ENCODE measurements at places on chromosomes 11 and 22. TPM values are rescaled to one million over a fixed set of nuclear protein-coding genes. Genes with fewer than 3 reads are reported as not detected.

The KRTAP5-8 gene
- not detected for total RNA-seq

The CABP4 gene
- 3.3 TPM for total RNA-seq

The IL17RA gene
- 16.5 TPM for total RNA-seq

The OR6A2 gene
- not detected for total RNA-seq

The TTC38 gene
- 582 TPM for total RNA-seq

The LDHAL6A gene
- not detected for total RNA-seq

The CARS1 gene
- 59.9 TPM for total RNA-seq

- no peak for DNase-seq
These were observed 13.3 kb downstream of the FAM118A start for GRCh38 chr22:45322873-45323525.

DNA sequence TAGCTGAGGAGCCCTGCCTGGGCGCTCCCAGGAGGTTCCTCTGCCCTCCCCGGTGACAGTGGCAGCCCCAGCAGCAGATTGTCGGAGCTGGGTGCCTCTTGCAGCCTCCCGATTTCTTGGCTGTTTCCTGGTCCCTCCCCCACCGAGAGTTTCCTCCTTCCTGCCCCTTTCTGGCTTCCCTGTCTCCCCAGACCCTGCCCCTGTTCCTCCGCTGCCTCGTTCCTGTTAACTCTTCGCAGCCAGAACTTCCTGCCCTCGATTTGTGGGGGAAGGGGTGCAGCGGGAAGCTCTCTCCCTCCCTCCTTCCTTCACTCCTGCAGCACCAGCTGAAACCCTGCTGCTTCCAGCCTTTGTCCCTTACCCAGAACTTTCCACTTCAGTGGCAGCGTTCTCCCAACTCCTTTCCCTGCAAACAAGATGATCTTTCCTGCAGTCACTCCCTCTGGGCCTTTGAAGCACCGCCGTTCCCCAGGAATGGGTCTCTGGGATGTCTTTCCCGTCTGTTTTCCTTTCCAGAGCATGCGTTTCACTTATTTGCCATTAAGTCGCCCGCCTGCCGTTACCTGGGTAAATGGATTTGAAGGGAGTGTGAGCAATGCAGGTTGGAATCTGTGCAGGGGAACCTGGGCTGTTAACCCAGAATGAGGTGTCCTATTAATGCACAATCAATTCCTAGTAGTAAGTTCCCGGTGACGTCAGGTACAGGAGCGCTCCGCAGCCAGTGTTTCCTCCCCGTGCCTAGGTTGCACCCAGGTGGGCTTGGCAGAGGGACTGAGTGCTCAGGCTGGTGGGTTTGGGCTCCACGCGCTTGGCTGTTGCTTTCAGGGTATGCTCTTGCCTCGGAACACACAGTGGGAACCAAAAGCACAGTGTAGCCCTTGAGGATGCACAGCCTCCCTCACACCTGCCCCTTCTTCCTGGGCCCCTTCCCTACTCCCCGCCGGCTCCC is 4.3 kb downstream of the GRK2 start:
- peak; percentile 70 for DNase-seq

GRCh38 chr11:61091373-61092279 is 10.7 kb upstream of the CD5 start:
- no peak for DNase-seq

DNA sequence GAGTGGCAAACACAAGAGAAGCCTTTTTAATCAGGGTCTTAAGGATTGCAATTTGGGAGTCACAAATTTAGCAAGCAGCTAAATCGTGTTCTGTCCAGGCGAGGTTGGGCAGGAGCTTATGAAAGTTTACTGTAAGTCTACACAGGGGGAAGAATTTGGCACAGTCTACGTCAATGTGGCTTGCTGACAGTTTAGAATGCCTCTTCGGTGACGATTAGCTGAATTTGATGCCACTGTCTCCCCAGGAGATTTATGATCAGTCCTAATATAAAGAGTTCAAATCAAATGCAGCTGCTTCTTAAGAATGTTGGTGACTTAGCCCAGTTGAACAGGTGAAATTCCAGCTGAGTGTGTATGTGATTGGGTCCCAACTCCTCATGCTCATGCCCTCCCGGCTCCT is 114.1 kb upstream of the CLPB start:
- no peak for DNase-seq

DNA sequence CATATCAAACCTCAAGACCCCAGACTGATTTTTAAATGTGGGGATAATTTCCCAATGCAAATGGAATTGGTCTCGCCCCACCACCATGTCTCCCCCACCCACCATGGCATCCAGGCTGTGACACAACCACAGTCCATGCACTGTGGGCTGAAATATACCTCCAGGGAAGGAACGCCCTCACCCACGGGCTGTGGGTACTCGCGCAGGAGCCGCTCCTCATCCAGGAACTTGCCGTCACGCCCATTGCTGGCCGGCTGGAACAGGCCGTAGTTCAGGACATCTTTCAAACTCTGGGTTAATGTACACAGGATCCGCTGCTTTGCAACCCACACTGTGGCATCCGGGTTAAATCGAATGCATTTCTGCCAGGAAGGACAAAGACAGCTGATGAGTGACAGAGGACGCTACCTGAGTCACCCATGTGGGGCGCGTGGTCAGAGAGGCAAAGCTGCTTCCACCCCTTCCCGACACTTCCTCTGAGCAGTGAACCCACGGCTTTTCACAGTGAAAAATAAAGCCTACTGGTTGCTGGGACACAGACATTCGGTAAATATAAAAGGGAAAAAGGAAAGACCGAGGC is 133.6 kb downstream of the SHANK2 start:
- no peak for DNase-seq

DNA sequence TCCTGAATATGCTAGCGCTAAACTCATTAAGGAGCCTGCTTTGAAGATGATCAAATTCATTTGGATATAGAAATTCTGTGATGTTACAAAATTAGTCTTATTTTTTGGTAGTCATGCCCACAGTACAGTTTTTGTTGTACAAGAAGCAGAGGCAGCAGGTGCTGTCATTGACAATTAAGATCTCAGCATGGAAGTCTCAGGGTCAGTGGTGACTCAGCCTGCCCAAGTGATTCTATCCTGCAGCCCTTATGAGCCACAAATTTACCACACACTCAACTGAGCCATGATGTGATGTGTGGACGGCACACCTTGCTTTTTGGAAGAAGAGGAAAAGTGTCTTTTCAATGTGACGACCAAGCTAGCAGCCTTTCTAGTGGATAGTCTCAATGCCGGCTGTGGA is 153.6 kb upstream of the SORL1-AS1 start:
- no peak for DNase-seq

GRCh38 chr22:36397131-36398093 is 9.6 kb upstream of the MYH9 start:
- no peak for DNase-seq

GRCh38 chr11:35548925-35549561 is 23.6 kb upstream of the PAMR1 start:
- no peak for DNase-seq

- no peak for DNase-seq
These were observed 524 bp downstream of the MTMR2 start for GRCh38 chr11:95923439-95923727.

DNA sequence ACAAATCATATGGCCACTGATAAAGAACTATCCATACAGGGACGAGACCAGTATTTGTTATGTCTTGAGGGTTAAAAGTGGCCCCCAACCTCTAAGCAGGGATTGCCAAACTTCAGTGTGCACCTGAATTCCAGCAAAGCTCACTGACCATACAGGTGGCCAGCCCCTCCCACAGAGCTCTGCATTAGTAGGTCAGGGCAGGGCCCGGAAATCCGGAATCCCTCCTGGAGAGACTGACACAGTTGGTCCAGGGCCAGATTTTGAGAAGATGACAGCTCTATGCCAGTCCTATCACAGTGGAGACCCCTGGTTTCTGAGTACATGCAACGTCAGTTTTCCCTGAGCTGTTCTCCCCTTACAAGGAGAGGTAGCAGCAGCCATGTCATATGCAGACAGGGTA is 20.8 kb downstream of the VPS37C start:
- no peak for DNase-seq

DNA sequence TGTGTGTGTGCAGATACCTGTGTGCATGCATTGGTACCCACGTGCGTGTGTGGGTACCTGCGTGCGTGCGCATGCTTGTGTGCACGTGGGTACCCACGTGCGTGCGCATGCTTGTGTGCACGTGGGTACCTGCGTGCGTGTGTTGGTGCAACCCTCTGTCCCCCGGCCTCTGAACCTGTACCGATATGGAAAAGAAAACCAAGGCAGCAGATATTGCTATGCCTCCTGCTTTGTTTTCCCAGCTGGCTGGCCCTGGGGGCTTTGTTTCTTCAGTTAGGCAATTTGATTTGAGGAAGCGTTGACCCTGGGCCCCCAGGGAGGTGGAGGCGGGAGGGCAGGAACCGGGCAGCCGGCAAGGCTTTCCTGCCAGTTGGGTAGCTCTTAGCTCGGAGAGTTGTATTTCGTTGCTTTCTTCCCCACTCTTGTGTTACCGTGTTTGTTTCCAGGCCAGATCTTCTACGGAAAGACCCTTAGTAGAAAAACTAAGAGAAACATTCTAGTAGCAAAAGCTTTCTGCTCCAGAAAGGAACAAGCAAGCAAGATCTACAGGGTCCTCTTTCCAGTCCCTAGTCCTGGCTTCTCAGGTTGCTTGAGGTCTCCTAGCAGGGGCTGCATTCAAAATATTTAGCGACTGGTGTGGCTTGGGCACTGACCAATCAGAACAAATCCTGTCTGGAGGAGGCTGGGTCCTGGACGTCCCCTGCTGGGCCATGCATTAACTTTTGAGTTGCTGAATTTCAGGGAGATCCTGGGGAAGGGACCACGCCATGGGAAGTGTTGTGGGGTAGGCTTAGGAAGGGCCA is 26.3 kb upstream of the SORL1-AS1 start:
- DNase-seq, result no peak

DNA sequence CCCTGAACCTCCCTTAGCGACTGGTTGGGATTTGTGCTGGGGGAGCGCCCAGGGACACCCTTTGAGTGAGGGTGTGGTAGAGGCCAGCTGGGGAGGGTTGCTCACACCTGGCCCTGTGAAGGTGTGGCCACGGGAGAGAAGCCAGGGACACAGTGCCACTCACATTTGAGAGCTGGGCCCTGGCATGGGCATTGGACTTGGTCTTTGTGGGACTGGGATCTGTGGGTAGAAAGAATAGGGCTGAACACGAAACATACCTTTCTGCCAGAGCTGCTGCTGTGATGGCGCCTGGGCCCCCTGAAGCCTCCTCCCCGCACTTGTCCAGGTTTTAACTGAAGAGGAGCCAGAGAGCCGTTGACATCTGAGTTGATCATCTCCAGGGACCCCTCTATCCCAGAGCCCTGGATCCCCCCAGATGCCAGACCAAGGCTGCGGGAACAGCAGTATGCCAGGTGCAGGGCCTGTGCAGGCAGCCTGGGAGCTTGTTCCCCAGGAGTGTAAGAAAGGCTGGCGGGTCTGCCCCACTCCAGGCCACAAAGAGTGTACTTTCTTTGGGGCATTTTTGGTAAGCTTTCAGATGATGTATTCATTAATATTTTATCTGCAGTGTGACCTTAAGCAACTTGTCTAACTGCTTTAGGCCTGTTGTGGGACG is 284.1 kb downstream of the TBC1D22A start:
- no peak for DNase-seq

DNA sequence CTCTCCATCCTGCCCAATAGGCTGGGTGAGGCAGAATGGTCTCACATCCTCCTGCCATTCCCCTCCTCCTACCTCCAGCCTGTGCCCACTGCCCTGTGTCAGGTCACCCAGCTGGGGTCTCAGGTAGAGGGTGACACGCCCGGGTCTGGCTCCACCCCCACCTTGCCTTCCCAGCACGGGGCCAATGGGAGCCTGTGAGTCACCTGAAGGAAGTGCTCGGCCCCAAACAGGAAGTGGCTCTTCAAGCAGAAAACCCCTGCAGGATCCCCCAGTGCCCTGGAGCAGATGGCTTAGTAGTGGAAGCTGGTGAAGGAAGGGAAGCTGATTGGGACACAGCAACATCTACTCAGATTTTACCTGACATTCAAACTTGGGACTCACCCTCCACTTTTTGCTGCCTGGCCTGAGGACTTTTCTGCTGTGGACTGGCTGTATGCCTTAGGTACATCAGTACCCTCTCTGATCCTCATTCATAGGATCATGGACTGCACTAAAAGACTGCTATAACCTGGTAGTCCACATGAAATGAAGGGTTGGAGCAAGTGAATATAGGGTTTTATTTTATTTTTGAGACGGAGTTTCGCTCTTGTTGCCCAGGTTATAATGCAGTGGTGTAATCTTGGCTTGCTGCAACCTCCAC is 33.4 kb downstream of the GDPD5 start:
- DNase-seq, result peak; percentile 59

DNA sequence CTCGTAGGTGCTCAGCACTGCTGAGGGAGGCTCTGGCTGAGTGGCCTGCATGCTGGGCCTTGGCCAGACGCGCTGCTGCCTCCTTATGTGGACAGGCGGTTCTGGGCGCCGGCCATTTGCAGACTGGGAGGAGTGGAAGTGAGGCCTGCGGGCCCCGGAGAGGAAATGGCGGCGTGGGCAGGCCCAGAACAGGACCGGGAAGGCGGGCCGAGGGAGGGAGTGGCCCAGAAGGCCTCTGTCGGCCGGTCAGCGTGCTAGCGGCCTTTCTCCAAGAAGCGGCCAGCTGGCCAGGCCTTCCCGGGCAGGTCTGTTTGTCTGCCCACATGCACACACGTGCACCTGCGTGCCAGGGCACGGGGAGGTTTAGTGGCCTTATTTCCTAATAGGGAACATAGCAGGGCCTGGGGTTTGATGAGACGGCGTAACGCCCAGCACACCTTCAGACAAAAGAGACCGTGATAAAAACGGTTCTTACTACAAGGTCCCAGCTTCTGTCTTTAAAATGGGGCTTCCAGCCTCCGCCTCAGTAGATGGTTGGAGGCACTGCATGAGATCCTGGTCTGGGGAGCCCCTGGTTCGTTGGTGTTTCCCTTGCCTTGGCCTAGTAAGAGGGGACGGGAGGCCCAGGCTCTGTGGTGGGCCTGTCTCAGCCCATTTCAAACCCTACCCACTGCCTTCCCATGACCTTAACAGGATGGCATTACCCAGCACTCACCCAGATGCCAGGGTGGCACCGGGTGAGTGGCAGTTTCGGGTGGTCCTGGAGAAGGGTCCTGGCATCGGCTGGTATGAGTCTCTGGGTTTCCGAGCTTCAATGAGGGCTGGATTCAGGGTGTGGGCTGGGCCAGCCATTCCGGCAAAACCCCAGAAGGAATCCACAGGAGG is 65.1 kb upstream of the PPARA start:
- DNase-seq, result peak; percentile 69

DNA sequence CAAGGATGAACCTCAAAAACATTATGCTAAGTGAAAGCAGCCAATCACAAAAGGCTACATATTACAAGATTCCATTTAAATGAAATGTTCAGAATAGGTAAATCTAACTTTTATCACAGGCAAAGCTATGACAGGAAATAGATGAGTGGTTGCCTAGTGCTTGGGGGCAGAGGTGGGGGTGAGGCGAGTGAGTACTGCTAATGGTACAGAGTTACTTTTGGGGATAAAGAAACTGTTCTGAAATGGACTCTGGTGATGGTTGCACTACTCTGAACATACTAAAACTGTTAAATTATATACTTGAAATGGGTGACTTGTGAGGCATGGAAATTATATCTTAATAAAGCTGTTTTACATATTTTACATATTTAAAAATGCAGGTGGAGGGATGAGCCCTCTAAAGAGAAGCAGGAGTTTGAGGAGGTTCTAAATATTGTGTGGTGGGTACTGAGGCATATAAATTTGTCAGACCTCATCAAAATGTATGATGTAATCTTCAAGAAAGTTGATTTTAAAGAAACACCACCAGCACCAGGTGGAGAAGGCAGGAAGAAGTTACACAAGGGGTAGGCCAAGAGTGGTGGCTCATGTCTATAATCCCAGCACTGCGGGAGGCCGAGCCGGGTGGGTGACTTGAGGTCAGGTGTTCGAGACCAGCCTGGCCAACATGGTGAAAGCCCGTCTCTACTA is 3.6 kb downstream of the SLC43A1 start:
- no peak for DNase-seq

All from Peyer's patch (tissue), 4 donors.